ENCODE measurements at places on chromosomes 11 and 22. TPM values are rescaled to one million over a fixed set of nuclear protein-coding genes. Genes with fewer than 3 reads are reported as not detected.

TRIM49 gene
- not detected for total RNA-seq

- no peaks in the 10 kb centered on the region for H3K36me3 ChIP-seq
- no peak overlapping the region for H3K27ac ChIP-seq
- no peak for DNase-seq
- H3K4me1 ChIP-seq = no peaks in the 10 kb centered on the region
Observed at GRCh38 chr11:77353131-77353530, 51.6 kb upstream of the GDPD4 start.

DNA sequence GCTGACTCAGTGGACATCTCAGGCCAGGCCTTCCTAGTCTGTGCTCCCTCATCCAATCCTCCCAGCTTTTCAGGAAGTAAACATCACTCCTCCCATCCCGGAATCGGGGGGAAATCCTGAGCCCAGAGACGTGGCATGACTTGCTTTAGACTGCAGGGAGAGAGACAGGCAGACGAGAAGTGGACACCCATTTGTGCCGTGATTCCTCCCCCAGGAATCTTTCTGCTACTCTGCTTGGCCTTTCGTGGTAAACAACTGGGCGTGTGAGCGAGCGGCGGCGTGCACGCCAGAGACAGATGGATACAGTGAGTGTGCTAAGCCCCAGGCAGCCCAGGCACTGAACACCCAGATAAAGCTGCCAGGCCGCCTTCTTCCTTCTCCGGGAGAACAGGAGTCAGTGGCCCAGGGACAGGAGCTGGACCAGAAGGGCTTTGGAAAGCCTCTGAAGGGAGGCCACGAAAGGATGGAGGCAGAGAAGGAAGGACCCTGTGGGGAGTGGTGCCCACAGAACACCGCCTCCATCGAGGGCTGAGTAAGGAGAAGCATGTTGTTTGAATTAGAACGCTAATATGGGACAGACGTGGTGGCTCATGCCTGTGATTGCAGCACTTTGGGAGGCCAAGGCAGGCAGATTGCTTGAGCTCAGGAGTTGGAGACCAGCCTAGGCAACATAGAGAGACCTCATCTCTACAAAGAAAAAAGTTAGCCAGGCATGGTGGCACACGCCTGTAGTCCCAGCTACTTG is 53.0 kb upstream of the PRR5 start:
- no peak overlapping the region for H3K27ac ChIP-seq
- H3K36me3 ChIP-seq = no peaks in the 10 kb centered on the region
- no peaks in the 10 kb centered on the region for H3K27me3 ChIP-seq
- DNase-seq = no peak
- H3K4me1 ChIP-seq = peaks cover 5% of the 10 kb centered on the region

DNA sequence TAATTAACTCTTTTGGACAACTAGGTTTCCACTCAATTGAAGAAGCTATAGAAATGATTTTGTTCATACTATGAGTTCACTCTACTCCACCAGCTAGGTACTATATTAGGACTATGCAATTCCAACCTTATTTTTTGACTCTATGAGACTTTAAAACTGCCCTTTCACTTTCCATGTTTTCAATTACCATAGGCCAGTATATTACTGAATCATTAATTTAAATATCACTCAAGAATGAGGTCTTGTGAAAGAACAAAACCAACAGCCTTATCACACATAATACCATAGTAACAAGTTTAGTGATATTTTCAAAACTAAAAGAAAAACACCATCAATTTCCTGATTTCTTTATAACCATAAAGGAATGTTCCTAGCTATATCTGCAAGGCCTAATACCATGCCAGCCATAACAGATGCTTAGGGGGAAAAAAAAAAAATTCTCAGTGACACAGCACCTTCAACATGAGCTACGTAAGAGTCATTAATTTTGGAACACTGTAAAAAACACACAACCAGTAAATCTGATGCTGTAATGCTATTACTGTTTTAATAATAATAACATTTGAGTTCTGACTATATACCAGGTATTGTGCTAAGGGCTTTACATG is 6.1 kb downstream of the DCUN1D5 start:
- H3K27ac ChIP-seq = no peak overlapping the region
- DNase-seq = no peak
- H3K36me3 ChIP-seq = peaks cover 55% of the 10 kb centered on the region
- peaks cover 12% of the 10 kb centered on the region for H3K4me1 ChIP-seq
- H3K4me3 ChIP-seq = no peak overlapping the region

UBQLN3 gene
- not detected for total RNA-seq

DNA sequence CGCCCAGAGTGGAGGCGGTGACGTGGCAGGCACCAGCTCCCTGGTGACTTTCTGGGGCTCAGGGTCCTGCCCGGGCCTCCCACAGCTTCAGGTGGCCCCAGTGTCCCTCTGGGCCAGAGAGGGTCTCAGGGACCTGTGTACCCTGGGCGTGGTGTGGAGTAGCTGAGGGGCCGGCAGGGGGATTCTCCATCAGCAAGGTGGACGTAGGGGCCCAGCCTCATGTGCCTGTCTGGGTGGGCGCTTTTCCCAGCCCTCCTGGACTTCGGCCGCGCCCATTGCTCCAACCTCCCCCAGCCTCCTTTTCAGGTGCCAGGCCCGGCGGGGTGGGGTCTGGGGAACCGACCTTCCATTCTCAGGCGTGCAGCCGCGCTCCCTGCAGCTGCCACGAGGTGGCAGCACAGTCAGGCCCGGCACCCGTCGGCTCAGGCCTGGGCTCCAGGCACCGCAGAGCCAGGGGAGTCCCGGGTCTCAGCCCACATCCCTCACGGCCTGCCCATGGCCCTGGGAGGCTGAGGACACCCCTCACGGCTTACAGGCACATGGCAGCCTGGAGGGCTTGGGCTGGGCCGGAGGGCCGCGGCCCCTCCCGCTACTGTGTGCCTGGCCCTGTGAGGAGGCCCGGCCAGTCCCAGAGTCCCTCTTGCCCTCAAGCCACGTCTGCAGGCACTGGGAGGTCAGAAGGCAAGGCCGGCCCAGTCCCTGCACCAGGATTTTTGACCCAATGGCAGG is 19.9 kb upstream of the MUC5B start:
- no peaks in the 10 kb centered on the region for H3K36me3 ChIP-seq
- peak overlapping the region; percentile 32 for H3K27ac ChIP-seq
- peaks cover 18% of the 10 kb centered on the region for H3K4me1 ChIP-seq

Data from Panc1 (cell line).